ENCODE measurements at places on chromosomes 5 and 9.

DNA sequence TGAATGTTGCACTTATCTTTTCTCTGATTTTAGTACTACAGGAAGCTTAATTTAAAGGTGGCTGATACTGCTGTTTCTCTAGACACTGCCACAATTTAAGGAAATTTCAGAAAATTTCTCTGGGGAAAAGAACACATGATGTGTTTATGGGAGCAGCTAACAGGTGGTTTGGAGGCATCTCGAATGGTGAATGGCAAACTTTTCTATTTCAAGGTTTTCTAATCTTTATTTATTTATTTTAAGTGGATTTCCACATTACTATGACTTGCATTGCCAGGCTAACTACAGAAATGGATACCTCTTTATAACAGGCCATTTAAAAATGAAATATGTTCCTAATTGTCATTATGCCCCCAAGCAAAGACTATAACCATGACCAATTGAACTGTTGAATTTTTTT, 50.4 kb downstream of the PDE6A start:
- no peak for DNase-seq

GRCh38 chr5:168877132-168877892, 298.1 kb upstream of the PANK3 start:
- DNase-seq, result no peak

GRCh38 chr9:127096208-127096607, 26.2 kb downstream of the ANGPTL2 start:
- DNase-seq, result peak; percentile 42

GRCh38 chr9:5089737-5090136, 95.7 kb downstream of the INSL6 start:
- no peak for DNase-seq

- no peak for DNase-seq
Measured at GRCh38 chr5:137995077-137995748, 37.7 kb downstream of the FAM13B start.

DNA sequence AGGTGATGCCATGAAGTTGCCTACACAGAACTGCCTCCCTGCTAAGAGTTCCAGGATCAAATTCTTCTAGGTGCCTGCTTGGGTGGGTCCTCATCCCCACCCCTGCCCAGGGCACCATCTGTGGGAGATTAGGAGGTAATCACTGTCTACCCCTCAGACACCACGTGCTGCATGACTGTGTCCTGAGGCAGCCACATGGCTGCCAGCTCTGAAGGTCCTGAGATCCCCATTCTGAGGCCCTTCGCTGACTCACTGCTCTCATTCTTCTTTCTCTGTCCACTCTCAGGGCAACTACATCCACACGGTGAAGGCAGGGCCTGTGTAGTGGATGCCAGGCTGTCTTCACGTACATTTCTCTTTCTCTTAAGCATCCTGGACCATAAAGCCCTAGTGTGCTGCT, 222.9 kb upstream of the ANKRD55 start:
- no peak for DNase-seq

GRCh38 chr5:350355-350754, 28.8 kb downstream of the AHRR start:
- DNase-seq, result no peak

DNA sequence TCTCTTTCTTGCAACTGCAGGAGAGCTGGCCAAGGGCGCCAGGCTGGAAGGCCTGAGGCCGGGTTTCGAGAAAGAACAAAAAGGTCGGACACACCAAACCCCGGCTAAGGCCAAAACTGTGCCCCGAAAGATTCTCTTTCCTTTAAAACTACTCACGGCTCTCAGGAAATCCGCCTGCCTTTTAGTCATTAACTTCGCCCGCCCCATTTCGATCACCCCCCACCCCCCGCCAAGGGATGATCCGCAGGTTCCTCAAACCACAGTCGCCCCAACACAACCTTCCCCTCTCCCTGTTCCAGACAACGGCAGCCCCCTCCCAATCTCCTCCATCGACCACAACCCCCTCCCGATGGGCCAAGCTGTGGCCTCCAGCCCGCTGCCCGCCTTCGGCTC, 536 bp downstream of the FEM1C start:
- DNase-seq, result peak; percentile 78

GRCh38 chr5:172722327-172722815, 48.6 kb downstream of the DUSP1 start:
- no peak for DNase-seq

DNA sequence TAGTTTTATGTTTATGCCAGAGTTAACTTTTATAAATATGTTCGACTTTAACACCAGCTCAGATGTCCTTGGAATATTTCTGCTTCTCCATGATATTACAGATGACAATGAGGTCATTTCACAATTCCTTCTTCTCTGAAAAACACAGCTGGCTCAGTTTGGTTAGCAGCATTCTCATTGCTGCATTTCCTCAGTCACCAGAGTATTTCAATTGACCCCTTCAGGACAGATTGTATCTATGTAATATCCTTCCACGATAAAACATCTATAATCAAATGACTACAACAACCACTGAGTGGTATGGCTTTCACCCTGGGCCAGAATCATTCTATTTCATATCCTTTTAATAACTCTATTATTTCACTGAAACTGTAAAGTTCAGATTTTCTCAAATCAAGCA, 148.7 kb downstream of the OXCT1 start:
- DNase-seq, result no peak

- DNase-seq, result peak; percentile 63
Measured at GRCh38 chr9:122821278-122821943, 7.0 kb downstream of the PDCL start.

DNA sequence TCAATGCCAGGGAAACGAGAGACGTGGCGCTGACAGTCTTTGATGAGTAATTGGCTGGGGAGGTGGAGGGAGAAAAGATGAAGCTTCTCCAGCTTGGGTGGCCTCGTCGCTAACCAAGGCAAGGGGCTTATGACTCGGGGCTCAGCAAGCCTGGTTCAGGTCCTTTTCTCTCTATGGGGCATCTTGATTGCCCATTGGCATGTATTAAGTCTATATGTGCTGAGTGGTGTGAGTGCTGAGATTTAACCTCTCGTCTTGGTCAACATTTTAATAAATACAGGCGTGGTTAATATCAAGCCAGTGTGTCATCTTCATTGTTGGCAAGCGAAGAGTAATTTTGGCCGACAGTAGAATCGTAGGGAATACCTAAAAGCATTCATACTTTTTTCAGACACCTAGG, 85.9 kb downstream of the RAI14 start:
- DNase-seq, result no peak

DNA sequence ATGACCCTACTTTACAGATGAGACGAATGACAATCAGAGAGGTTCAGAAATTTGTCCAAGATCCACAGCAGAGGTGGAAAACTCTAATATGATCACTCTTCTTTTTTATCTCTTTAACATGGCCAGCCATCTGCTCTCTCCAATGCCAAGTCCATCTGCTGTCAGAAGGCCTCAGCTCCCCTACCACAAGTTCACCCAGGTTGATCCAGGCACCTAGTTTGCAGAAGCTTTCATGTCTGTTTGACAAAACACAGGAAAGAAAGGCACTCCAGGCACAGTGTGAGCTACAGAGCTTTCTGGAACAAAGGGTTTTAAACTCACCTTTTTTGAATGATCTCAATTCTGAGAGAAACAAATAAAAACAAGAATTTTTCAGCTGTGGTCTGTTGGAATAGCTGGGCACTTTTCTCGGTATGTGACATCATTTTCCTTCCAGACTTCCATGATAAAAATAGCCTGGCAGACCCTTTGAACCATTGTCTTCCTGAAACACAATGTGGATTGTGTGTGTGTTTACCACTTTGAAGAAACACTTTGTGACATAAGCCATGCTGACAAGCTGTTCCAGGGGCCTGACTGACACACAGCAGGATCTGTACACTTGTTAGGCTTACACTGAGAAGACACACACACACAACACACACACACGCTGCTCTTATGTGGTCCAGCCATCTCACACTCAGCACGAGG, 214.3 kb downstream of the AGTPBP1 start:
- no peak for DNase-seq

DNA sequence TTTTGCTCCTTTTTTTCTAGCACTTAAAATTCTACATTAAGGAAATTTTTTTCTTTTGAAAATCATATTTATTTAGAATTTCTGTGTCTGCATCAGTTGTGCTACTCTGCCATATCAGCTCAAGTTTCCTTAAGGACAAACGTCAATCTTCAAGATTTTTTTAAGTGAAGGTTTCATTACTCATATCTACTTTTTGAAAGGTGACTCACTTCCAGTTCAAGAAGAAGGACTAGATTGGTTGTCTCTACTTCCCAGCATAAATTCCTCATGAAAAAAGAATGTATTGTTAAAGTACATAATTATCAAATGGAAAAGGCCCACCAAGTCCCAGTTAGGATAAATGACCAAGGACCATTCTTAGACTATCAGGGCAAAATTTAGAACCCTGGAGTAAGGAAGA, 626.5 kb downstream of the DMRTA1 start:
- DNase-seq, result no peak

GRCh38 chr9:128422783-128423150, 2.1 kb downstream of the CERCAM start:
- no peak for DNase-seq

DNA sequence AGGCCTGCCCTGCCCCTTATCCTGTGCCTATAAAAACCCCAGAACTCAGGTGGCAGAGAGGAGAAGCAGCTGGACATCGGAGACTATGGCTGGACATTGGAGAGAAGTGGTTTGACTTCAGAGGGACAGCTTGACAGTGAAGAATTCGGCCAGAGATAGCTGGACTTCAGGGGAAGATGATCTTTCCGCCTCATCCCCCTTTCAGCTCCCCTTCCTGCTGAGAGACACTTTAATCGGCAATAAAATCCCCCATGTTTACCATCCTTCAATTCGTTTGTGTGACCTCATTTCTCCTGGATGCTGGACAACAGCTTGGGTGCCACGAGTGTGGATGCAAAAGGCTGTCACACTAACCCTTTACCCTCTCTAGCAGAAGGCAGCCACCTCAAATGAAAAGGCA, 134.1 kb upstream of the TUT7 start:
- no peak for DNase-seq

DNA sequence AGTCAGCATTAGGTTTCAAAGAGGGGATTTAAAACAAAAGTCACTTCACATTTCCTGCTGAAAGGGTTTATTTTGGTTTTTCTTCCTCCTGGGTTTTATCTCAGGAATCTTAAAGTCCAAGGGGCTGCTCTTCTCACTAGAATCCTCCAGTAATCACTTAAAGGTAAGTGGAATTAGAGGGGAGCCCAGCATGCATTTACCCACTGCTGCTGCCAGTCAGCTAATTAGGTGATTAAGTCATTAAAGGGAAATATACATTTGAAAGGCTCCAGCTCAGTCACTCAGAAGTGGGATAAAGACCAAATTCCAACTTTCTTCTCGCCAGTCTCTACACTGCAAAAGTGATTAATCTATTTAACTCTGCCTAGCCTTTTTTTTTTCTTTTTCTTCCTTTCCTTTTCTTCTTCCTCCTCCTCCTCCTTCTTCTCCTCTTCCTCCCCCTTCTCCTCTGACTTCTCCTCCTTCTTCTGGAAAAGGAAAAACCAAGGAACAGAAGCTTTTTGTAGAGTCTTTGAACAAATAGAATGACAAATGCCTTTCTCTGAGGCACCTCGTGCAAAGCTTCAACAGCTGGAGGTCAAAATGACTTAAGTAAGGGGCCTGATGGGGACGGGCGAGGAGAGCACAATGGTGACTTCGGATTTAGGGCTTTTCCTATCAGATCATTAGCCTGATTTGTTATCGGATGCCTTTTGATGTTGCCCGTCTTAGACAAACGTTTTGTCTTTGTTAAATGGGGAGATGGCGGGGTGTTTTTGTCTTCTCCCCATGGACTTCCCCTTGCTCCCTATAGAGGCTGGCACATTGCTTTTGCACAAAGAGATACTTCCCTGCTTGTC, 617.6 kb downstream of the IRX1 start:
- DNase-seq, result no peak

GRCh38 chr5:122332599-122333555, 20.8 kb downstream of the SNCAIP start:
- DNase-seq, result no peak

- DNase-seq, result no peak
Measured at GRCh38 chr5:105849701-105850100, 1821.0 kb downstream of the EFNA5 start.

- no peak for DNase-seq
Measured at GRCh38 chr9:100473276-100474081, 530 bp downstream of the TMEFF1 start.

DNA sequence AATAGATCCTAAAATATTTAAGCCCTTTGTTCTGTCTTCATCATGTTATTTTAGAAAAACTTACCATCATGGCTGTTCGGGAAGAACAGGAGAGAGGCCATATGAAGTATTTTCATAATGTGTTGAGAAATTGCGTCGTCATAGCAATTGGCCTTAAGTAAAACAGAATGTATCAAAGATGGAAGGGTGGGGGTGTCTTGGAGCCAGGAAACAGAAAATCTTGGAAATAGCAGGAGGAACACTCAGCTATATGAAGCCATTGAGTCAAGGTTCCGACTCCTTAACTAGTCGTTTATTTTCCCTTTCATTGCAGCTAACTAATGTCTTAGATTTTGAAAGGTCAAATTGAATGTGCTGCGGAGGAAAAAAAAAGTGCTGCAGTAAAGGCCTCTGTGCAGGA, 1.3 kb downstream of the SPTAN1 start:
- DNase-seq, result no peak

- no peak for DNase-seq
Measured at GRCh38 chr5:175257128-175257846, 186.7 kb downstream of the DRD1 start.

- no peak for DNase-seq
Measured at GRCh38 chr5:9069650-9070049, 476.2 kb downstream of the SEMA5A start.

- DNase-seq, result no peak
Measured at GRCh38 chr5:74579215-74579614, 61.3 kb downstream of the ENC1 start.

GRCh38 chr5:38317868-38318267, 59.5 kb downstream of the EGFLAM start:
- DNase-seq, result no peak

- peak; percentile 52 for DNase-seq
Measured at GRCh38 chr9:129111528-129112151, 425 bp downstream of the PTPA start.

- DNase-seq, result no peak
Measured at GRCh38 chr5:52342361-52342760, 445.4 kb upstream of the ITGA1 start.

DNA sequence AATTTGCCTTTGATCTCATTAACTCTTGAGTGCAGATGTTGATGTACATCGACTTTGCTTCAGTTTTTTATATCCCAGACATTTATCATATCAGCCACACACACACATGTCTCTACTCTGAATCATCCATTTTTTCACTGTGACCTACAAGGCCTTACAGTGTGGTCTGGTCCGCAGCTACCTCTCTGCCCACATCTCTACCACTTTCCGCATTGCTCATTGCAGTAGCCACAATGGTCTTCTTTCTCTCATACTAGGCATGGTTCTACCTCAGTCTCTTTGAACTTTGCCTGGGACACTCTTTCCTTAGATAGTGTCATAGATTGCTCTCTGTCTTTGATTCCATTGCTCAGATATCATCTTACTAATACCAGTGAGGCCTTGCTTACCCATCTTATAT, 87.9 kb upstream of the FSD1L start:
- no peak for DNase-seq

DNA sequence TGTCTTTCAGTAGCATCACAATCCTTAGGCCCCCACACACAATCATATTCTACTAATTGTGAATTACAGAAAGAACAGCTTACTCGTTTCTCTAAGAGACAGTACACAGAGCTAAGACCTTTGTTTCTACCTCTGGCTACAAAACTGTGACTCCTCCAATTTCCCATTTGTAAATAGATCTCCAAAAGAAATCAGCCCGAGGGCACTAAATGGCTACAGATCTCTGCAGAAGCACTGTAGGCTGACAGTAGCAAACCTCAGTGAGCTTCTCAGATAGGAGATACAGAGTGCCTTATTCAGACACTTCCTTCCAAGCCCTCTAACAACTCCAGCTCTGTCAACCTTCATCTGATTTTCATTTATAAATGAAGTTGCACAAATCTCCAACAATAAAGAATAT, 51.0 kb downstream of the EFNA5 start:
- no peak for DNase-seq

All from tibial artery (tissue), 4 donors.